ENCODE measurements at places on chromosomes 12 and 14.

- DNase-seq: no peak
Observed at GRCh38 chr14:70116278-70116677, 72.5 kb downstream of the SLC8A3 start.

DNA sequence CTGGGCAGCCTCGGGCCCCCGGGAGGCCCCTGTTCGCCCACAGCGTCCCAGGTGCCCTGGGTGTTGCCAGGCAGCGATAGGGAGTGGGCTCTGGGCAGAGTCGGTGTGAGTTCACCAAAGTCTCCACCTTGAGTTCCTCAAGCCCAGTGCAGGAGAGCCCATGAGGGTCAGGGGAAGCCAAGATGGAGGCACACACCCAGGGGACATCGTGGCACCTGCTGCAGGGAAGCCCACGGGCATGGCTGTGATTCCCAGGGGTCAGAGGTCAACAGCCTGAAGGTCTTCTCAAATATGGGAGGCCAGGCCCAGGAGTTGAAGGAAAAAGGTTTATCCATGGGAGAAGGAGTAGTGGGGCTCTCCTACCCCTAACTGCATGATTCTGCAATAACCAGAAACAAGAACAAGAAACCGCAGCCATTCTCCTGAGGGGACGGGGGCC is 148.8 kb downstream of the ADGRD1 start:
- DNase-seq: no peak

- no peak for DNase-seq
Observed at GRCh38 chr14:50215416-50215815, 16.0 kb downstream of the SOS2 start.

DNA sequence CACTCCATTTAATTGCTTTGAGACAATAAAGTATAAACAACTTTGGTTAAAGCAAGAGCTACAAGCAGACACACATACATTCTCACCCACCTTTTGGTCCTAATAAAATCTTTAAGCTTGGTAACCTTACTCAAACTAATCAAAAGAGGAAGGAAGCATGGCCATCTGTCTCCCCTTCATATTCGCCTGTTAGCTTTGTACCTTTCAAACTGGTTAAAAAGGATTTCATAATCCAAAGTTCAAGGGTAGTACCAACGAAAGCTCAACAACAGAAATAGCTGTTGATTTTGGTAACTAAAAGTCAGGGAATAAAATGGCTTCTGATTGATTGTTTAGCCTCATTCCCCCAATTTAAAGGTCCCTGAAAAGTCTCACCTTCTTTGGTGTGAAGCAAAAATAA is 456.9 kb downstream of the BCAT1 start:
- DNase-seq: no peak

DNA sequence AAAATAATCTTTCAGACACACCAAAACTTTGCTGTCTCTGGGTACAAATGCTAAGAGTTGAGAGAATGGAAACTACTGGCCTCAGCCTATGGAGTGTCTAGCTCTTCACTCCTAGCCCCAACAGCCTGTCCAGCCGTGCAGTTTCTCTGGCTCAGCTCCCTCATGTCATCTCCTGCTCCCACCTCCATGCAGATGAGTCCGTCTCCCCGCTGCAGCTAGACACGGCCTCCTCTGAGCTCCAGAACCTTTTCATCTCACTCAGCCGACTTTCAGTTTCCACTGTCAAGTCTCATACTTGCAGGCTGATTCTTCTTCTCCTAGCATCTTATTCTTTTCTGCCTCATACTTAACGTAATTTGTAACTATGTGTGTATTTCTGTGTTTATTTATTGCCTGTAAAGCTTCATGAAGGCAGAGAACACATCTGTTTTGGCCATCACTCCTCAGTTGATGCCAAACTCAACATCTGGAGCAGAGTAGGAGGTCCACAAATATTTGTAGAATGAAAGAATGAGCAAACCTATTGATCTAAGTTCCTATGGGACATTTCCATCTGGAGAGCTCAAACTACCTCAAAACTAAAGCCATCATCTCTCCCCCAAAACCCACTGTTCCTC is 139.8 kb upstream of the PWP1 start:
- no peak for DNase-seq

GRCh38 chr12:108482717-108483212 is 32.3 kb upstream of the FICD start:
- no peak for DNase-seq

DNA sequence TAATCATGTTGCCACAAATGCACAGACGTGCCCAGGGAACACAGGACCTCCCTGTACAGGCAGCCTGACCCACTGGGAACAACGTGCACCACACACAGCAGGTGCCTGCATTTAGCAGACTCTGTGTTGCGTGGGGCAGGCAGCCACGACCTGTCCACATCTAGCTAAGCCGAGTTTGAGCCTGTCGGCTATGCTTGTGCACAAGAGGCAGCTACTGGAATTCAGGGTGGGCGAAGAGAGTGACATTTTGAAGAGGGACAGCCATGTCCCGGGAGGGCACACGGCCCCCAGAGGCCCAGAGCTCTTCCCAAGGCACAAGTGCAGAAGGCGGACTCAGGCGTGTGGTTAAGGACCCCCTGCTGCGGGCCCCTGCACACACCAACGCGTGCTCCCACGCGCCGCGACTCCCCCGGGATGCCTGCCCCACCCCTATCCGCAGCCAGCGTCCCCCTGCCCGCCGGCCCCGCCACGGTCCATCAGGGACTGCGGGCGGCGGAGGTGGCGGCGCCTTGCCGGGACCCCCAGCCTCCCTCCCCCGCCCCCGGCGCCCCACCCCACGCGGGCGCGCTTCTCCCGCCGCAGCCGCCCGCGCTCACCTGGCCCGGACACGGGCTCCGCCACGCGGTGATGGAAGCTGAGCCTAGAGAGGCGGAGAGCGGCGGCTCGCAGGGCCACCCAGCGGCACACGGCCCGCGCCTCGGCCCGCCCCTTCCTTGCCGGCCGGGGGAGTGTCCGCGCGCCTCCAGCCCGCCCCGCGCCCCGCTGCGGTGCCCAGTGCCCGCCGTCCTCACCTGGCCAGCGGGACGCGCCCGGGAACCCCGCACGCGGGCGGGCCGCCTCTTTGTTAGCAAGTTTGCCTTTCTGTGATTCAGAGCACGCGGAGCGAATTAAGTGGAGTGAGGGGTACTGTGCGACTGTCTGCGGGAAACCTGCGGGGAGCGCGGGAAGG is 125.3 kb upstream of the PRMT8 start:
- no peak for DNase-seq

GRCh38 chr12:40229690-40230651 is 5.2 kb downstream of the LRRK2 start:
- no peak for DNase-seq

GRCh38 chr12:132084621-132085290 is 59.4 kb downstream of the DDX51 start:
- DNase-seq: no peak

GRCh38 chr12:4725057-4725456 is 4.9 kb downstream of the GALNT8 start:
- DNase-seq: no peak

DNA sequence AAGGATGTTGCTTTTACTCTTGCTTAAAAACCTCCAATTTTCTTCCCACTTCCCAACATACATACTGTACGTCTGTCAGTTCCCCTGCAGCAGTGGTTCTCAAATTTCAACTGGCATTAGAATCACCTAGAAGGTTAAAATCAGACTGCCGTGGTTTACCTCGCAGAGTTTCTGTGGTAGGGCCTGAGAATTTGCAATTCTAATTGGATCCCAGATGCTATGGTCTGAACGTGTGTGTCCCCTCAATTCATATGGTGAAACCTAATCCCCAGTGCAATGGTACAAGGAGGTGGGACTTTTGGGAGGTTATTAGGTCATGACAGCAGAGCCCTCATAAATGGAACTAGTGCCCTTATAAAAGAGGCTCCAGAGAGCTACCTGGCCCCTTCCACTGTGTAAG is 226.9 kb downstream of the CRADD start:
- no peak for DNase-seq

DNA sequence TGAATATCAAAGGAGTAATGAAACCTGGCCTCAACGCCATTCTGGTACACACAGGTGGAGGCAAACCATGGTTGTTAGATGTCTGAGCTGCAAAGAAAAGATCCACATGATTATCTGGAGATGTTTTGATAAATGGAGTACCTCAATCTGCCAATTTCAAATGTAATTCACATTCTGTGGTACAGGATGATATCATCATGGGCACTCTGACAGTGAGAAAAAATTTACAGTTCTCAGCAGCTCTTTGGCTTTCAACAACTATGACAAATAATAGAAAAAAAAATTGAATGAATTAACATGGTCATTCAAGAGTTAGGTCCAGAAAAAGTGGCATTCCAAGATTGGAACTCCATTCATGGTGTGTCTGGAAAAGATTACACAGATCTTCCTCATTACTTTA is 17.3 kb downstream of the TMED8 start:
- no peak for DNase-seq

DNA sequence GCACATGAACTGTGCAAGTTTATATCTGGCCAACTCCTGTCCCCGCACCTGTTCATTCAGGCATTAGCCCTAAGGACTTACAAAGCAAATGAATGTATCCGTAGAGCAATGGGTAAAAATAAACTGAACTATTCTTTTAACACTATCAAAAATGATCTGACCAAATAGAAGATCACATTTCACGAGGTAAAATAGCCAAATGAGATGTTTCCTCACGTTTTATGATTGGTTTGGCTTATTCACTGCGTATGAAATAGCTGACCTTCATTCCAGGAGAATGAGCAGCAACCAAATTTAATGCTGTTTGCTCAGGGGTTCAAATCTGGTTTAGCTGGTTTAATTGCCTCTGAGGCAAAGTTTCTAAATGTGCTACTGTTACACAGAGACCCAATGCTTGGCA is 216.0 kb upstream of the EEA1 start:
- no peak for DNase-seq

GRCh38 chr14:89351221-89351515 is 65.9 kb downstream of the FOXN3 start:
- no peak for DNase-seq

GRCh38 chr14:92646952-92647796 is 101.3 kb downstream of the LGMN start:
- no peak for DNase-seq

GRCh38 chr12:47828976-47829482 is 9.3 kb upstream of the HDAC7 start:
- DNase-seq: no peak
